GM10248 (cell line): ENCODE measurements at places on chromosomes 5 and 9.

DNA sequence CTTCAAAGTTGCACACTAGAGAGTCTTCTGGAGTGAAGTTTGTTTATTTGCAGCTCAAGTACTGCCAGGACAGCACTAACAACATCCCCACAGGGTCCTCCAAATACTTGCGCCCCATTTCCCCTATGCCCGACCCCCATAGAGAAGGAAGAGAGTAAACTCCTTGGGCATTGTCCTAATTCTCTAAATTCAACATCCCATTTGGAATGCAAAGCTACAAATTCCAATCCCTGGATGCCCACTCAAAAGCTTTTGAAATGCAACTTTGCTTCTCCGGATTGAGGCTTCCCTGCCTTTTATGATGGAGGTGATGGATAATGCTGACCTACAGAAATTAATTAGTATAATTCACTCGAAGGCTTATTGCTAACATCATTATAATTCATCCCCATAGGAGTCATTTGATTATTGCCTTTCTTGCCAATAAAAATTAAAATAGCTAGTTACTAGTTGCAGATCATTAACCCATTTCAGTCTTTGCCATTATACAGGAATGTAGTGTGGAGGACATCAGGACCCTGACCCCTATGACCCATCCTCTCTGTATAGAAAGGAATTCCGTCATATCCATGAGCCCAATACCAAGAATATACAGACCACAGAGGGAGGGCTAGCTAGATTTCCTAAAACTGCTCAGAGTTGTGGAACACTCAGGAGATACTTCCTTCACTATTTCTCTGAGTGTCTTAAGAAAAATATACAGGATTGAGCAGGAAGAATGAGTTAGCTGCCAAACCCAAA, 277.6 kb downstream of the ZNF608 start:
- DNase-seq, result no peak

- DNase-seq, result no peak
These were observed 83.0 kb upstream of the PRLR start for GRCh38 chr5:35313291-35313690.

DNA sequence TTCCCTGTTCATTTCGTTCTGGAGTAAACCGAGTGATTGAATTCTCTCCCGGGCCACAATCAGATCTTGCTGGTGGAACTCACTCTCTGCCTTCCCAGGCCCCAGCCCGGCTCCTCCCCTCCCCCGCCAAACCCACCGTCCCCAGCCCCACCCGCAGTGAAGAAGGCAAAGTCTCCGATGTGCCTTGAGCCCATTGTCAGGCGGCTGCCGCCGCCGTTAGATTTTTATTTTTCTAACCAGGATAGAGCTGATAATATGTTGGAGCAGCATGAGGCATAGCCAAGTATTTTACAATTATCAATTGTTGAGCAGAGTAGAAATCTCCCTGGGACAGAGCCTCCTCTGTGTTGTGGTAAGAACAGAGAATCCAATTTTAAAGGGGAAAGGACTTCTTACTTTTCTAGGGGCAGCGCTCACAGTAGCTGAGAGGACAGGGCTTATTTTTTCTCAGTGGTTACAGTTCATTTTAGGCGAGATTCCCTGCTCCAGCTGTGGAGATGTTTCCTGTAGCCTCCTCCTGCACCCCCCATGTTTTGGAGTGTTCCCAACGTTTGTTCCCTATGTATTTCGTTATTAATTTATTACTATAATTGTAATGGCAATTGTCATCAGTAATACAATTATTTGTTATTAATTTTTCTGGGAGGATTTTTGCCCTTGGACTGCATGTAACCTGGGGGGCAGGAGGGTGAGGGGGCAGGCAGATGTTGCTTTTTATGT, 1.3 kb downstream of the PSAT1 start:
- DNase-seq, result peak; percentile 24

GRCh38 chr9:127558581-127559246, 53.4 kb upstream of the STXBP1 start:
- no peak for DNase-seq

- no peak for DNase-seq
These were observed 36.8 kb downstream of the PIP5K1B start for GRCh38 chr9:68741704-68742332.

- DNase-seq, result peak; percentile 13
These were observed 105.1 kb downstream of the PHF2 start for GRCh38 chr9:93681269-93682154.

GRCh38 chr5:54093861-54094260, 216.5 kb downstream of the ARL15 start:
- DNase-seq, result no peak

GRCh38 chr5:128534726-128535125, 3.3 kb downstream of the FBN2 start:
- no peak for DNase-seq

DNA sequence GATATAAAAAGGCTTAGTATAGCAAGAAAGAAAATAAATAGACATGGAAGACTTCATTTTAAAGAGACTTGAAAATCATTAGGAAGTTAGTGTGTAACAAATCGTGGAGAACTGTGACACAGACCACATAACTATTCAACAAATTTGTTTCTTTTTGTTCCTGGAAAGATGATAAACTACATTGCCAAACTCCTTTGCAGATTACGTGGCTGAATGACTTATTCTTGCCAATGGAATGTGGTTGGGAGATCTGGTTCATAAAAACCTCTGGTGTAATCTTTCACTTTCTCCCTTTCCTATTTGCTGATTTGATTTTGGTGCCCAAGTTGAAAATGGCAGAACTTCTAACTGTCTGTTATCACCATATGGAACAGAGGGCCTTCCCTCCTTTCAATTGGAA, 328.9 kb upstream of the MEF2C start:
- no peak for DNase-seq

- DNase-seq, result no peak
These were observed 44.3 kb downstream of the PTPDC1 start for GRCh38 chr9:94128580-94128979.

DNA sequence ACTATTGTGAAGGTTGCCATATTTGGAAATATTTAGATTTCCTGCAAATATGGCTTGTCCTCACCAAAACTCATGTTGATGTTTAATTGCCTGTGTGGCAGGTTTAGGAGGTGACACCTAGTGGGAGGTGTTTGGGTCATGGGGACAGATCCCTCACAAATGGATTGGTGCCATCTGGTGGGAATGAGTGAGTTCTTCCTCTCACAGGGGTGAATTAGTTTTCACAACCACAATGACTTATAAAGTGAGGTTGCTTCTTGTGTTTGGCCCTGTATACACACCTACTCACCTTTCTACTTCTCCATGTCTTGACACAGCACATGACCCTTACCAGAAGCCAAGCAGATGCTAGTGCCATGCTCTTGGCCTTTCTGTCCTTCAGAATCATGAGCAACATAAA, 41.1 kb downstream of the ISOC1 start:
- DNase-seq, result no peak

- DNase-seq, result no peak
These were observed 77.5 kb downstream of the SLC1A3 start for GRCh38 chr5:36683821-36684434.

GRCh38 chr9:94086486-94087345, 2.5 kb downstream of the PTPDC1 start:
- DNase-seq, result no peak

GRCh38 chr5:9588254-9588653, 41.9 kb downstream of the TAS2R1 start:
- no peak for DNase-seq

DNA sequence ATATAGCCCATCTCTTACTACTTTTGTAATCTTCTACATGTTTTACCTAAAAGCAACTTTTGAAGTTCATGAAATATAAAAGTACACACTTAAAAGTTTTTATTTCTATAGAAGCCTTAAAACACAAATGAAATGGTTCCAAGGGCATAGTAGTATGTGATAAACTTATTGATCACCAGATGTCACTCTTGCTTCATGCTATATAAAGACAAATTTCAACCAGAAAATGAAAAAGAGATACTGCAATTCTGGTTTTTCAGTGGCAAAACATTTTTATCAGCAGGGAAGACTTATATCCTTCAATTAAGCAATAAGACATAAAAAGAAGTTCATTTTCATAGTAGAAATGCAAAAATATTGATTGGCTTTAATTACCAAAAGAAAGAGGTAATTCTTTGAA, 69.4 kb upstream of the FBXL17 start:
- DNase-seq, result no peak

DNA sequence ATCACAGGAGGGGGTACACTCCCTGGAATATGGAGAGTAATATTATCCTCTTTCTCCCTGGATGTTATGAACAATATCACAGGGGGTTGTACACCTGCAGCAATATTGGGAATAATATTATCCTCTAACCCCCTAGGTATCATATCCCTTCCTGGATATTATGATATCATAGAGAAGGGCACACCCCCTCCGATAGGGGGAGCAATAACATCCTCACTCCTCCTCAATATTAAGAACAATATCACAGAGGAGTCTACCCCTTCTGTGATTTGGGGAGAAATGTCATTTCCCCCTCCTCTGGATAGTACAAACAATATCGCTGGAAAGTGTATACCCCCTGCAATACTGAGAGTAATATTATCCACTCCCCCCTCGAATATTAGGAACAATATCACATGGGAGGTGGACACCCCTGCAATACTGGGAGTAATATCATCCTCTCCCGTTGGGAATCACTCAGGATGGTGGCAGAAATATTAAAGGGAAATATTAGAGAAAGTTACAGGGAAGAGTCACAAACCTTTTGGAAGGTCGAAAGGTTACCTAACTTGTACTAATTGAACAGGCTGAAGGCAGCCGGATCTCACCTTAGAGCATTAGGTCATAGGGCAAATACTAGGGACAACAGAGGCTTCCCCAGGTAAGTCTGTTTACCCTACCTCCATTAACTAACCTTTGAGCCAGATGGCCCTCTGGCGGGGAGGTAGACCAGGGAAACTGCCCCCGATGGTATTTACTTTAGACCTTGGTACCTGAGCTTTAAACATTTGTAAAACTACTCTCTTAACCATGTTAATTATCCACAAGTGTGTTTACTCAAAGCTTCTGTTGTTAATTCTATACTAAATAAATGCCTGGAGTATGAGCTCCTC, 57.5 kb upstream of the FREM1 start:
- no peak for DNase-seq

GRCh38 chr5:125148706-125149105, 402.3 kb upstream of the ZNF608 start:
- no peak for DNase-seq

DNA sequence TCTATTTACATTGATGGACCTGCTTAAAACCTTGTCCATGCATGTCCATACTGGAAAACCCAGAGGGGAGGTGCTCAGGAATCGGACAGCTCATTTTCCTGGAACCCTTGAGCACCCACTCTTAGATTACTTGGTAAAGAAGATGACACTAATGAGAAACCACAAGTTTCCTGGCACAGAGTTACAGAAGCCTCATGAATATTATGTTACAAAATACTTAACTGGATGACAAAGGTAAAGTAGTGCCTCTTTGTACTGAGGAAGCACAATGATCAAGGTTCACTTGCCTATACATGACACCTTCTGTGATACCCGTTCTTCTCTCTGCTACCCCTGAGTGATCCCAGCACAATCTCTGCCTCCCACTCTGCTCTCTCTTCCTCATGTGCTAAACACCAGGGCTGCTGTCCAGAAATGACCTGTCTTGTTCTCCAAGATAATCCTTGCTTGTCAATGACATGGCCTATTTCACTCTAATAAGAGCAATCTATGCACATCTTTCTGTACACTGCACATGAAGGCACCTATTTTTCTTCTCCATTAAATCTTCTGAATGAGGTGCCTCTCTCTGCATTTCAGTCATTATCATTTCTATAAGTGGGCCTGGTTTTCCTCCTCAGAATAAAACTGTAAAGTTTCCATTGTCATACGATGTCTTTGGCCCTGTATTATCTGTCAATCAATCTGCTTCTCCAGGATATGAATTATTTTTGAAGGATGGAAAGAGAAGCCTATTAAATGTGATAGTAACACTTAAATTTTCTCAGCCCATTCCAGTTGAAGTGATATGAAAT, 684.0 kb upstream of the ACO1 start:
- no peak for DNase-seq

DNA sequence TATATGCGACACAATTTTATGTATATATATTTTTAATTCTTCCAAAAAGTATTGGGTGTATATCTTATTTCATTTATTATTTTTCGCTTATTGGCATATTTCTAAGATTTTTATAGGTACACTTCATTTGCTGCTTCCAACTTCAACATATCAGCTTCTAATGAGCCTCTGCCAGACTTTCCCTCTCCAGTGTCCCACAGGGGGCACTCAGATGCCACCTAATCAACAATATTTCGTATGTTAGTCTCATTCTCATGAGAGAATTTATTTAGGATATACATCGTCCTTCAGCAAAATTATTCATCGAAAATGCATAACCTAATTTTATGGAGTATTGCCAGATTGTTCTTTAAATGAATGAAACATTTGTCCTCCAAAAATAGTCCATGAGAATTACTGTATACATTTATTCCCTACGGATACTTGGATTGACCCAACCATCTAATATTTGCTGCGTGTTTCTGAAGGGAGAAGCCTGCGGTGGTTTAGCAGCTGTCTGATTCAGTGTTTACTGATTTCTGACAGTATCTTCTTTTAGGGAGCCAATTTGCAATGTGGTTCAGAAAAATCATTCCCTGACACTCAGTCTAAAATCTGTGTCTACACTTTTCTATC, 100.6 kb upstream of the SELENOP start:
- no peak for DNase-seq

DNA sequence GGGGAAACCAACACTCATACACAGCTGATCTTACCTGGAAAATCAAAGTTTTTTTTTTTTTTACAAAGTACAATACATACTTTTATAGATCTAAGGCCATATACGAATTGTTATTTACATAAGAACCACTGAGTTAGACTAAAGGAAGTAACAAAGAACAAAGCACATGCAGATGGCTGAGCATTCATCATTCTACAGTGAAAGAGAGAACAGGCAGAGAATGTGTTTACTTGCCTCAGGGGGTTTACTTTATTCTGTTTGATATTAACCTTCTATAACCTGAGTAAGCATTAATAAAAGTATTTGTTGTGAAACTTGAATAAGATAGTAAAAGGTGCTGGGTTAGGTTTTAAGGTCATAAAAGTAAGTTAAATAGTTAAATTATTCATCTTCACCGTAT, 54.7 kb downstream of the SLC38A9 start:
- DNase-seq, result no peak

- no peak for DNase-seq
These were observed 11.0 kb upstream of the LHX6 start for GRCh38 chr9:122239722-122240121.

DNA sequence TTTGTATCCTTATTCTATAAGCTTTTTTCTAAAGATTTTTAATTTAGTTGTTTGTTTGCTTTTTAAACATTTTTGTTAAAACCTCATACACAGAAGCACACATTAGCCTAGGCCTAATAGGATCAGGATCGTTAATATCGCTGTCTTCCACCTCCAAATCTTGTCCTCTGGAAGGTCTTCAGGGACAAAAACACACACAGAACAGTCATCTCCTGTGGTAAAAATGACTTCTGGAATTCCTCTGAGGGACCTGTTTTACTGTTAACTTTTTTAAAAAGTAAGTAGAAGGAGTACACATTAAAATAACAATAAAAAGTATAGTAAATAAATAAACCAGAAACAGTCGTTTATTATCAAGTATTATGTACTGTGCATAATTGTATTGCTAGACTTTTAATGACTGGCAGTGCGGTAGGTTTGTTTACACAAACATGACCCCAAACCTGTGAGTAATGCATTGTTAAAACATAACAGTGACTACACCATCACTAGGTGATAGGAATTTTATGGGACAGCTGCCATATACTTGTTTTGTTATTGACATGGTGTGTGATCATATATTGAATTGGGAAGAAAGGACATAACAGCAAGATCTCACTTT, 109.6 kb downstream of the ZCCHC7 start:
- no peak for DNase-seq
